ENCODE measurements at places on chromosomes 7 and 10.

GRCh38 chr10:82683945-82684344 lies 809.0 kb downstream of the NRG3 start:
- no peak for DNase-seq

DNA sequence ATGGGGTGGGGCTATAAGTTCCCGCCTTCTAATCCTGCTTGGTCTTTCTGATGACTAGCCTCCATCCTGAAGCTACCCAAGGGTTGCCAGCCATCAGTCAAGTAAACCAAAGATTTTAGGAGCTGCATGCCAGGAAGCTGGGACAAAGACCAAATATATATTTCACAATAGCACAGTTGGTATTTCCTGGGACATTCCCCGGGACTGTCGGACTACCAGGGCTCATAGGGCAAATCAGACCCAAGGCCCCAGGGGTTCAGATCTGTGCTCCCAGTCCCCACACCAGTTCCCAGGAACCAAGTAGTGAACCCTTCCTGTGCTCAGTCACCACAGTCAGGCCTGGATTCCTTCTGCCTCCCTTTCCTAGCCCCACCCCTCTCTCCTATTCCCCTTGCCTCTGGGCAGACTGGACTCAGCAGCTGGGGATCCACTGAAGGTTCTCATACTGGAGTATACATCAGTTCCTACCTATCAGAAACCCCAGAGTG lies 5.7 kb upstream of the CXCL12 start:
- no peak for DNase-seq

DNA sequence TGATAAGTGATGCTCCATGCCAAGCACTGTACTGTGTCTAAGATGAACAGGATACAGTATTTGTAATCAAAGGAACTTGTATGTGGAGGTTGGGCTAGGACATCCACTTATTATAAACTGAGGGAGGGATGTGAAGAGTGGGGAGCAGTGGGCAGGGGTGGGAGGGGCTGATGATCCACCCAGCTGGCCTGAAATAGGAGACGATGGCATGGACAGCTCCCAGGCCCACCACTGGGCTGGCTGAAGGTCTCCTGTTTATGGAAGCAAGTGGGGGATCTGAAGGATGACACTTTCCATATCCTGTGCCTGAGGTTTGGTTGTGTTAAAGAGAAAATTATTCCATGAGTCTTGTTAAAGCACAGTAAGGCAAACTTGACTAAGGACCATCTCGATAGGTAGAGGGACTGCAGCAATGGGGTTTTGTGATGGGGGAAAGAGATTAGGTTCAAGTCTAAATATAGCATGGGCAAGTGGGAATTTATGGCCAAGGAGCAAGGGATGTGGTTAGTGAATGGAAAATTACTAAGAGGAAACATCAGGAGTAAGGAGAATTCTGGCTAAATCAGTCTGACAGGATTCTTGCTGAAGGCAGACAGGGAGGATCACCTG lies 124.6 kb downstream of the CCNY start:
- no peak for DNase-seq

GRCh38 chr7:41446606-41447449 lies 256.1 kb downstream of the INHBA start:
- DNase-seq: no peak

- no peak for DNase-seq
Observed at GRCh38 chr7:7932553-7932952, 36.0 kb upstream of the GLCCI1 start.

GRCh38 chr10:84820120-84820519 lies 491.7 kb downstream of the CCSER2 start:
- no peak for DNase-seq

DNA sequence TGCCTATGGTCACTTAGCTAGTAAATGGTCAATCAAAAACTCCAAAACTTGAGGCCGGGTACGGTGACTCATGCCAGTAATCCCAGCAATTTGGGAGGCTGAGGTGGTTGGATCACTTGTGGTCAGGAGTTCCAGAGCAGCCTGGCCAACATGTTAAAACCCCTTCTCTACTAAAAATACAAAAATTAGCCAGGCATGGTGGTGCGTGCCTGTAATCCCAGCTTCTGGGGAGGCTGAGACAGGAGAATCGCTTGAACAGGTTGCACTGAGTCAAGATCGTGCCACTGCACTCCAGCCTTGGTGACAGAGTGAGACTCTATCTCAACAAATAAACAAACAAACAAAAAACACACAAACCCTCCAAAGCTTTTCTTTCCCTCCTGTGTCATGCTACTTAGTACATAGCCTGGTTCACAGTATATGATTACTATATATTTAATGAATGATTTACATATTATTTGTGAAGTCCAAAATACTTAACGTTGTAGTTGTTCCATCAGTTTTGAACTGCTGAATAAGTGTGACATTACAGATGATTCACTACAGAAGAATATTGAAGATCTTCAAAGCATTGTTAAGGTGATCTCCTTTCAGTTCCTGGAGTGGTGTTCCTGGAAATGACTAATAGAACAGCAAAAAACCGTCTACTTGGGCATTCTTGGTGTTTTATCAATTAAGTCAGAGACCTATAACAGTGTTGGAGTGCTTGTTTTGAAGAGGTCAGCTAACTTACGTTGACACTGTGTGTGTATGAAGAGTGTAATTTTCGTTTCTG lies 72.9 kb downstream of the ADK start:
- no peak for DNase-seq

DNA sequence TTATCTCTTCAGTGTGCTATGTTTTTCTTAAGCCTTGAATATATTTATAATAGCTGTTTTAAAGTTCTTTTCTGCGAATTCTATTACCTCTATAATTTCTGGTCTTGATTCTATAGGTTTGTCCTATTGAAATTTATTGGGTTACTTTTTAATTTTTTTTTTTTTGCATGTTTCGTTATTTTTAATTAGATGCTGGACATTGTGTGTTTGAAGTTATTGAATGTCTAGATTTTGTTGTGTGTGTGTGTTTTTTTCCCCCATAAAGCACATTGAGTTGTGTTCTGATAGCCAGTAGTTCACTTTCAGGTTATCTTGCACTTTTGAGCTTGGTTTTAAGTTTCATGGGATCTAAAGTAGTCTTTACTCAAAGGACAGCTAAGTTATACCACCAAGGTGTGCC lies 394.9 kb downstream of the RPS24 start:
- no peak for DNase-seq

DNA sequence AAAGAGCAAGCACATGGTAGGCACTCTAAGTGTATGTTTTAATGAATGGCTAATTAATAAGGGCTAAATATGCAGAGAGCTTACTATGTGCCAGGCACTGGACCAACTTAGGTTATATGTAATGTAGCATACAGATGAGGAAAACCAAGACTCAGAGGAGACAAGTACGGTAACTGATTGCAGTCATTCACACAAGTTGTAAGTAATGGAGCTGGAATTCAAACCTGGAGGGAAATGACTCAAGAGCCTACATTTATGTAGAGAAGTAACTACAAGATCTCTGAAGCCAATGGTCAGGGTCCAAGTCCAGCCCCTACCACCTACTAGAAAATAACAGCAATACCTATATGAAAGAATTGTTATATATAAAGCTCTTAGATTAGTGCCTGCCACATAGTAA lies 97.3 kb upstream of the KCNIP2 start:
- no peak for DNase-seq

DNA sequence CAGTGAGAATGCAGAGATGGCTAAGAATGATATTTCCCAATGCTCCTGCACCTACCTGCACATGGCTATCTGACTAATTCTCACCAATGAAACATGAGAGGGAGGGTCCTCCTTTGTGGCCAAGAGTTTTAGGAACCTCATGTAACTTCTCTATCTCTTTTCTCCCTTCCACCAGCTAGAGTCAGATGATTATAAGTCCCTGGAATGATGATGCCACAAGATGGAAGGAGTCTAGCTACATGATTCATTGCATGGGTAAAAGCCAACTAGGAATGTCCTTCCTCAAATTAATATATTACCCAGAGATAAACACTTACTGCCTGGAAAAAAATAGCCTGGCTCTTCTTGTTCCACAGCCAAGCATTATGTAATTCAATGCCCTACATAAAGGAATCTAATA lies 55.1 kb upstream of the AASS start:
- DNase-seq: no peak

- DNase-seq: no peak
Observed at GRCh38 chr7:118615-119391, 73.6 kb upstream of the FAM20C start.

DNA sequence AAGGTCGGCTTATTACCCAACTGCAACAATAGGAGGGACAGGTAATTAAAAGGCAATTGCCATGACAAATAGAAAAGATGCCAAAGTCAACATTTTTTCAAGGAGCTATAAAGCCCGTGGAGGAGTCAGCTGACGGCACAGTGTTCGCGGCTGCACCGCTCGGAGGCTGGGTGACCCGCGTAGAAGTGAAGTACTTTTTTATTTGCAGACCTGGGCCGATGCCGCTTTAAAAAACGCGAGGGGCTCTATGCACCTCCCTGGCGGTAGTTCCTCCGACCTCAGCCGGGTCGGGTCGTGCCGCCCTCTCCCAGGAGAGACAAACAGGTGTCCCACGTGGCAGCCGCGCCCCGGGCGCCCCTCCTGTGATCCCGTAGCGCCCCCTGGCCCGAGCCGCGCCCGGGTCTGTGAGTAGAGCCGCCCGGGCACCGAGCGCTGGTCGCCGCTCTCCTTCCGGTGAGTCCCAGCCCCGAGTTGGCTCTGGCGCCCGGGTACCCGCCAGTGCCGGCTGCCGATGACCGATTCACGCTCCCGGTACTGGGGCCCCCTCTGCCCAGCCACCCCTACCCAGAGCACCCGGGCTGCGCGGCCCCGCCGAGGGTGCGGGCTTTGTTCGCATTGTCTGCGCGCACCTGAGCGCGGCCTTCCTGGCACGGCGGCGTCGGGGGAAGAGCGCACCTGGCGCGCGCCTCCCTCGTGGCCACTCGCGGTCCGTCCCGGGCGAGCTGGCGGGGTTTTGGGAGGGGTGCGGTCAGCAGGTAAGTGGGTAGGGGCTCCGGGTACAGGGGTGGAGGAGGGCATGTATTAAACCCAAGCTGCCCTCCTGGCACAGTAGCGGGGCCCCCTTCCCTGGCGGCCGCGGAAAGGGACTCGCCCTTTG lies at the start of gene VWA2:
Gene VWA2, plus strand, starts transcription at position 138 of the 877 bp plus-strand sequence. CDS start 9,460 bp downstream, outside the sequence.
- DNase-seq: no peak
